ENCODE measurements at places on chromosomes 2 and 18. TPM values are rescaled to one million over a fixed set of nuclear protein-coding genes. Genes with fewer than 3 reads are reported as not detected.

The MGAT4A gene
- 81.1 TPM for total RNA-seq

The NPAS2 gene
- 148 TPM for total RNA-seq

The FER1L5 gene
- not detected for total RNA-seq

DNA sequence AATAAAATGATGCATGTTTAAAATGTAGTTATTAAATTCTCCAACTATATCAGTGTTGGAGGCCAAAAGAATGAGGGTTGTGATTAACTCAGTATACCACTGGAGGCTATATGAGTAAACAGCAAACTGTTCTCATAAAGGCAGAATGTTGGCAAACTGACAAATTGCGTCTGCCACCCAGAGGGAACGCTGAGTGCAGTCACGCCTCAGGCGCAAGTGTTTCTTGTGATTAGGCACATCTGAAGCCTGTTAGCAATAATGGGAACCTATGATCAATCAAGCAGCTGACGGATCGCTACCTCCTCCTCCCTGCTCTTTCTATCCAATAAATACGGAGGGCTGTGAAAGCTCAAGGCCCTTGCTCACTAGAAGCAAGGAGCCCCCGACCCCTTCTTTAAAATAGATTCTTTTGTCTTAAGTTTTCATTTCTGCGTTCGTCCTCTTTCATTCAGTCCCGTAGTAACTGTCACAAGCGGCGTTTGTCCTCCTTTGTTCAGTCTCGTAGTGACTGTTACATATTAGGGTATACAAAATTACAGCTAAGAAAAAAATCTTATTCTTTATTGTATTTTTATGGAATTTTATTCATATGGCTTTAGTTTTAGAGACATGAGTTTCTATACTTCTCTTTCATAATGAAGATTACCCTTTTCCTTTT is 16.3 kb upstream of the RMND5A start:
- no peaks in the 10 kb centered on the region for H3K27me3 ChIP-seq
- peaks cover 25% of the 10 kb centered on the region for H3K4me1 ChIP-seq
- H3K4me3 ChIP-seq: no peak overlapping the region
- H3K27ac ChIP-seq: peak overlapping the region; percentile 68

All from stomach (tissue), 19 donors.